ENCODE measurements at places on chromosomes 12 and 14.

GRCh38 chr14:95522556-95522955 is 6.1 kb upstream of the SYNE3 start:
- DNase-seq, result no peak

DNA sequence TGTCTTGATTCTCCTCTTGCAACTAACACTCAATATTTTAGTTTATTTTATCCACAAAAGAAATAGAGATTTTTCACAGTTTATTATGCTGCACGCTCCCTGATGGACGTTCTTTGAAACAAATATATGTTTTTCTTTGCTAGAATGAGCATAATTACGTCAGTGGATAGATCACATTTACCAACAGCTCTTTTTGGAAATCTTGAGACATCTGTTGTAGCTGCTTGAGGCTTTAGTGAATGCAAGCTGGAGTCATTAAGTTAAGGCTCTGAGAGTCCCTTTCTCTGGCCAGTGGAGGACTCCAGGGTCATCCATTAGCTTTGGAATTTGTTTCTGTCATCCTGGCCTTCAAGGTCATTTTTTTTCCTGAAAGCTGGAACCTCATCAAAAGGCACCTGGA is 405.6 kb upstream of the TMEM132C start:
- DNase-seq, result no peak

GRCh38 chr12:90801776-90802175 is 153.2 kb downstream of the CCER1 start:
- DNase-seq, result no peak

- no peak for DNase-seq
Measured at GRCh38 chr12:22518060-22518719, 26.2 kb downstream of the C2CD5 start.

DNA sequence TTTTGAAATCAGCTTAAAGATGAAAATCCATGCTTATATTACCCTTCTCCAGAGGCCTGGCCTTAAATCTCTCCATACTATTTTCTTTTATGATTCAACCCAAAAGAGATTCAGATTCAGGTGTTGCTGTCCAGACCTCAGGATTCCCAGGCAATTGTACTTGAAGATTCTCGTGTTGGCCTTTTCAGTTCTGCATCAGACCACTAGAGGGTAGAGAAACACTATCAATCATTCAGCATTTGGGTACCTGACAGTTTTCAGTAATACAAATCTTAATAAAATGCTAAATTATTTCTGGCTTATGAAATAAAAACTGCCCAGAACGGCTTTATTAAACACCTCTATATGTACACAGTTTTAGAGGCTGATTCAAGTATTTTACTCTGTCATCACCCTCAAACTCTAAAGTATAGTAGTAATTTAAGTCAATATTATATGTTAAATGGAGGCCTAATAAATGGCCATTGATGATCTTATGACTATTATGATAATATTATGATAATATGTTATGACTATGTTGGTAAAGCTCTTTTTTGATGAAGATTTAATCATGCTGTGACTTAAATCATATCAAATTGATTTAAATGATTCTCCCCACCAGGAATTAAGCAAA is 301.1 kb downstream of the DUSP6 start:
- DNase-seq, result no peak

DNA sequence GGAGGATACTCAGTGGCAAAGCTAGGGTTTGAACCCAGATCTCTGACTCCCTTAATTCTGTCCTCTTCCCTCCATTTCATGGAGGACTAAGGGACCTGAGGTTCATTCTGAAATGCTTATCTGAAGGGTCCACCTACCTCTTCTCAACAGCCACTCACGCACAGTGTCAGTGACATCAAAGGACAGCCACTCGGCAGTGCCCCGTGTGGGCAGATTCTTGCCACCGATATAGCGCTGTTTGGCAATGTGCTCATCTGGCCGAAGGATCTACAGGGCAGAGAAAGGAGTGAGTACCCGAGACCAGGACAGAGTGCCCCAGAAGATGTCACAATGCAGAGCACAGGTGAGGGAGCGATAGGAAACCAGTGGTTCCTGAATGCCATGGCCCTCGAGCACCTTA is 10.8 kb downstream of the TGFB3 start:
- DNase-seq, result no peak

DNA sequence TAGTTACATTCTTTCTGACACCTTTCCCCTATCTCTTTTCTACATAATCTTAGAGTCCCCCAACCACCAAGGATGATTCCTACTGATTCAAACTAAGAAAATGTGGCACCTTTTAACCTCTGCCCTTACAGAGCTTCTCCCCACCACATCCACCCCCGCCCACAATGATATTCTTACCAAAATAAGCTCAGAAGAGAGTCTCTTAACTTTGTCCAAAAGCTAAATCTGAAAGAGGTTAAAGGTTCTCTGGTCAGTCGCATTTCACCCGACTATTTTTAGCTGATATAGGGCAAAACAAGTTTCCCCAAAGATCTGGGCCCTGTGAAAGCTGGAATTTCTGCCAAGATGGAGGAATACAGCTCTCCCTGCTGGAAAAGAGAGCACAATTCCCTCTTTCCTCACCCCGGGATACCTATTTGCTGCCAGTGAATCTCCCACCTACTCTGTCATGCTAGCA is 128.6 kb downstream of the ZFP36L1 start:
- no peak for DNase-seq

All from effector CD8-positive, alpha-beta T cell (primary cell).